Activated naive CD4-positive, alpha-beta T cell treated with anti-CD3 and anti-CD28 coated beads, Interleukin-2, amount 50 U/mL, for 16 hours (primary cell): ENCODE measurements at places on chromosomes 2 and 18.

DNA sequence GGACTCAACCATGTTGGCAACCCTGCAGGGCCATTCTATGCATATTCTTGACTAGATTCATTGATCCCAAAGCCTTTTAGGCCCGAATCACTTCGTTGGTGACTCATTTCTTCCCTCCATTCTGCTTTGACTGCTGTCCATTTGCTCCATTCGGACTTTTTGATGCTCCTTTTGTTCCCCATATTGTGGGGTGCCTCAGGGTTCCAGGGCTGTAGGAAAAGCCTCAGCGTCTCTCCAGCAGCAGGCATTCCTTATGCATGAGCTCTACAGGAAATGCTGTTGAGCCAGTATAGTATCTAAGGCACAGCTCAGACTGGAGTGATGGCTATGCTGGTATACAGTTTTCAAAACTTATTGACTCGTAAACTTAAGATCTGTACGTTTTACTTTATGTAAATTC, 292.6 kb downstream of the PRKCE start:
- DNase-seq, result no peak

DNA sequence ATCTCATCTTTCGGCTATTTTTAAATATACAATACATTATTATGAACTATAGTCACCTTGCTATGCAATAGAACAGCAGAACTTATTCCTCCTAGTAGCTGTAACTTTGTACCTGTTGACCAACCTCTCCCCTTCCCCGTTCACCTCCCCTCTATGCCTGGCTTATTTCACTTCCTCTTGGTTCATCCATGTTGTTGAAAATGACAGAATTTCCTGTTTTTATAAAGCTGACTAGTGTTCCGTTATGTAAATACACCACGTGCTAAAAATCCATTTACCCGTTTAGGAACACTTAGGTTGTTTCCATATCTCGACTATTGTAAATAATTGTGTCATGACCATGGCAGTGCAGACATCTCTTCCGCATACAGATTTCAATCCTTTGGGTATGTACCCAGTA, 10.3 kb downstream of the ALPI start:
- no peak for DNase-seq

DNA sequence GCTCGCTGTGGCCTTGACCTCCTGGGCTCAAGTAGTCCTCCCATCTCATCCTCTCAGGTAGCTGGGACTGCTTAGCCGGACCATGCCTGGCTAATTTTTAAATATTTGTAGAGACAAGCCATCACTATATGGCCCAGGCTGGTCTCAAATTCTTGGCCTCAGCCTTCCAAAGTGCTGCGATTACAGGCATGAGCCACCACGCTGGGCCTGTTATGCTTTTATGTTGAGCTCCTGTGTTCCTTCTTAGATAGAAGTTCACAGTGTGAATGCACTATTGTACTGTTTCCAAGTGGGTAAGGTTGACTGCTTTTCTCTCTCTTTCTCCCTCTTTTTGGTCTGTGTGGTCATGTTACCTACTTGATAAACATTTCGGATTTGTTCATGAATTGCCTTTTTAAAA, 61.9 kb downstream of the SMCHD1 start:
- no peak for DNase-seq

DNA sequence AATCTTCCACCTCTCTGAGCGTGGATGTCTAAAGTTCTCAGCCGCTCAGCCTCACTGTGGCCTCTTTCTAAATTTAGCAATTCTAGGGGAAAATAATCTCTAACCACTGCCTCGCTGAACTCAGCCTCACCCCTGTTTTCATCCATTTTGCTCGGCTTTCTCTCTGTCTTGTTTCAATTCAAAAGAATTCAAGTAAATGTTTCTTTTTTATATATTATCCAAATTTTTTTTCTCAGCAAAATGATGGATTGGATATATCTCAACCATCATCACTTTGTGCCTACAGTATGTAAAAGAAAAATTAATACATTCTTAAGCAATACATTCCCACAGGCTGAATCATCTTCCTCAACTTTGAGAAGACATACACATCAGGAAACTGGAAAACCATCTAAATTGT, 24.0 kb upstream of the GALNT5 start:
- no peak for DNase-seq

DNA sequence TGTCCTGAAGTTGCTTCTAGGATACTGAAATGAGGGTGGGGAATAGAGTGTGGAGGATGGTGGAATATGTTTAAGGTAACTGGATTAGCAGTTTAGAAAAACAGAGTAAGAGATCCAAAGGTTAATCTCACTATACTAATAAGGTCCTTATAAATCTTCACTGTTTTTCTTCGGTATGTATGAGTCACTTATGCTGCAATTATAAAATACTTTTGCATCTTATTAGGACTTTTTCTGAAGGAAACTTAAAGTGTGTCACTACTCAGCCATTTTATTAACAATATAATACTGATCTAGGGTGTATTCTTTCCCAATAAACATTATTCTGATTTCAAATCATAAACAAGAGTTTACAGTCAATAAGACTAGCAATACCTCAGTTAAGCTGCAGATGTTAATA, 182.3 kb downstream of the ZNF521 start:
- no peak for DNase-seq

DNA sequence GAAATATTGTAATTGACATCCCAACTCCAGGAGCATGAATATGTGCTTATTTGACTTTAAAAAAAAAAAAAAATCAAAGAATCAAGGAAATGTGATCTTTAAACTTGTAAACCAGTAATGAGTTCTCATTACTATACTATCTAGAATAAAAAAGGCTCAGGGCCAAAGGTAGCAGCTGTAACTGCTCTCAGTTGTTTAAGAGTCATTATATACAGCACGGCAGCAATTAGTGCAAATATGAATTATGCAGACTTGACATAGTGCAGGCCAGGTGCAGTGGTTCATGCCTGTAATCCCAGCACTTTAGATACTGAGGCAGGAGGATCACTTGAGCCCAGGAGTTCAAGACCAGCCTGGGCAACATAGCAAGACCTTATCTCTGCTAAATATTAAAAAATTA, 125.7 kb upstream of the TTC39C start:
- no peak for DNase-seq

DNA sequence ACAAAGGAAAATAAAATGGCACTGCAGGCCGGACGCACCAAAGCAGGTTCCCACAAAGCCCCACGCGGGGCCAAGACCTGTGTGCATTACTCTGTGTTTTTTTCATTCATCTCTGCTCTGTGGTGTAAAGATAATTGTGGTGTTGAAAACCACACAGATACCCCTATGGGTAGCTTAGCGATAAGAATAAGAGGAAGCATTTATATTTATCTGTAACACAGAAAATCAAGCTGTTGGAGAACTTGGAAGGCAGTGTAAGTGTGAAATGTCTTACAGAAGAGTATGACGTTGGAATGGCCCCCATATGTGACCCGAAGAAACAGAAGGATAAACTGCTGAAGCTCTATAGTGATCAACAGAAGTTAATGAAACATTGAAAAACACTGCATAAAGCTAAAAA, 20.3 kb upstream of the MARCO start:
- no peak for DNase-seq

DNA sequence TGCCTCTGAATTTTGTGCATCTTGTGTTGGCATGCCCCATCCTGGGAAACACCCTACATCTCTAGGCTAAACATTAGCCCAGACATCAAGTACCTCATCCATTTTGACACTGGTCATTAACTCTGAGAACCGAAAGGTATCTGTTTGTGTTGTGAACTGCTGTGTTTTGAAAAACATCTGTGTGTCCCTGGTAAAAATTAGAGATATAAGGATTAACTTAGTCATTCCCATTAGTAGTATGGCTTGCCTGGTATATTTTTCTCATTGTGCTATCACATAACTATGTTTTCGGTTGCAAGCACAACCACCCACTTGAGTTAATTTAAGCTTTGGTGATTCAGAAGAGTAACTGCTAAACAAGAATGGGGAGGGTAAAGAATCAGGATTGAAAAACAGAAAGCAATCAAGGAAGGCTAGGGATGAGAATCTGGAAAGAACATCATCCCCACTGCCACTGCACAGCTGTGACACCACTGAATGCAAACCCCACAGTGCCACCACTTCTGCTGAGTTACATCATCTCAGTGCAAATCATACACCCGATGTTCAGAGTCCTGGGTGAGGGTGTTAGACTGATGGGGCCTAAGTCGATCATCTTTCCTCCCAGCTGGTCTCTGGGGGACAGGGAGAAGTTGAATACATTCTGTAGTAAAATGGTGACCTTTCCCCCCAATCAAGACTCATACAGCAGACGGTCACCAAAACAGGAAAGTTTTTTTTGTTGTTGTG, 234.0 kb downstream of the EPHA4 start:
- no peak for DNase-seq

DNA sequence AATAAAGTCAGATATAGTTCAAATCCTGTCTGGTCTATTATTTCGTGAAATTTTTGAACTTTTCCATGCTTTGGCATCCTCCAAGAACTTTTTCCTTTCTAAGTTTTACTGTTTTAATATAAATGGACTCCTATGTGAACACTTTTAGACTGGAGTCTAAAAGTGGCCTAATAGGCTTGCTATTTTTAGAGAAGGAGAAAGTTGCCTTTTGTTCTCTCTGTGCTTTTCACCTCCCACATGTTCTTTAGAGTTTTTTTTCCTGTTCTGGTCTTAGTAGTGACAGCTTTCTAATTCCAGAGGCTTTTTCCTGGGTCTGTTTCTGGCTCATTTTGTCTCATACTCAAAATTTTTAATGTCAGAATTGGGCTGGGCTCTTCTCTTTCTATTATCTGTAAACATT, 72.2 kb downstream of the ADAM23 start:
- DNase-seq, result no peak

GRCh38 chr2:49901202-49902065, 747.1 kb upstream of the FSHR start:
- no peak for DNase-seq

GRCh38 chr2:125491663-125492062, 1164.3 kb upstream of the GYPC start:
- DNase-seq, result no peak

DNA sequence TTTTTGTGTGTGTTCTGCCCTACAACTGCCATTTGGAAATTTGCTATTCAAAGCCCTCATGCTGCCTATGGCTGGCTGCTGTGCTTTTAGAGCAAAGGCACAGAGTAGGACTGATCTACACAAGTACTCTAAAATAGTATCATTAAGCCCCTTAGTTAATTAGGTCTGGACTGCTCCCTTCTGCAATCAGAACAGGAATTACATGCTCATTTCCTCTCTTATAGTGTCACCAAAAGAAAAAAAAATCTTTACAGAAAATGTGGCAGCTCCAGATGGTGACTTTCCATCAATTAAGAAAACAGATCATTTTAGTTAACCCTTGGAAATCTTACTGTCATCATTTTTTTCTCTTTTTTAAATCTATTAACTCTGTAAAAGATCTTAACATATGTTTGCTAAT, 337.5 kb downstream of the RIT2 start:
- DNase-seq, result no peak

DNA sequence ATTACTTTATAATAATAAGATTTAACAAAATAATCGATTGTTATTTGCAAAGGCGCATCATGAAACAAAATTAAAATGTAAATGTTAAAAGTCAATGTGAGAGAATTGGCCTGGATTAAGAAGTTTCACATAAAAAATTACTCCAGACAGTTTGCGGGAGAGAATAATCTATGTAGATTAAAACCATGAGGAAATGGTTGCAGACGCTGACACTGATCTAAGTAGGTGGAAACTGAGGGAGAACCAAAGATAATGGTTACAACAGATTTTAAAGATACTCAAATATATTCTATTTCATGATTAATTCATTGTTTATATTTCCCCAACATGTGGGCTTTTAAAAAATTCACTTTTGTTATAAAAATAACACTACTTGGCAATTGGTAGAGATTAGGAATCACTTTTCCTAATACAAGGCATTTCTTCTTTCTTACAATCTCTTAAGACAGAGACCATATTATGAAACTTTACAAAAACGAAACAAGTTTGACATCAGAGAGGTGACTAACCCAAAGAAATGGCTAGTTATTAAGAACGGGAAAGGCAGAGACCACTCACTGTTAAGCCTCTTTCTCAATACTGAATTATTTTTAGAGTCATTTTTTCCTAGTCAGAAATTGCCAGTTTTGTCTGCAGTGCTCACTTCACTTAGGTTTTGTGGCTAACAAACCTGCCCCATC, 1.6 kb downstream of the KANSL1L start:
- DNase-seq, result no peak

DNA sequence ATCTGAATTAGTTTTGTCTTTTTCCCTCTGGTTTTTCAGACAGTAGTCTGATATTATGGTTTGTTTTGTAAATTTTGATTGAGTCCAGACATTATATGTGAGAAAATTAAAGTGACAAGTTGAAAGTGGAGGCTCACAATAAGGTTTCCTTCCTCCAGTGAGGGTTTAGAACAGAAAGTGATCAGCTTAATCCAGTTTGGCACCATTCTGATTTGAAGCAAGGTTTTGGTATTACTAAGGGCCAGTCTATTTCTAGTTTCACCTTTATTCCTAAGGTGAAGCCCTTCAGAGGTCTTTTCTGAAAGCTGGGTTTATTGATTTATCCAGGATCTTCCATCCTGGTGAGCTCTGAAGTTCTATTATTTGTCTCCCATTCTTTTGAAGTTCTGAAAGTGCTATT, 68.7 kb downstream of the CDC42EP3 start:
- DNase-seq, result no peak

DNA sequence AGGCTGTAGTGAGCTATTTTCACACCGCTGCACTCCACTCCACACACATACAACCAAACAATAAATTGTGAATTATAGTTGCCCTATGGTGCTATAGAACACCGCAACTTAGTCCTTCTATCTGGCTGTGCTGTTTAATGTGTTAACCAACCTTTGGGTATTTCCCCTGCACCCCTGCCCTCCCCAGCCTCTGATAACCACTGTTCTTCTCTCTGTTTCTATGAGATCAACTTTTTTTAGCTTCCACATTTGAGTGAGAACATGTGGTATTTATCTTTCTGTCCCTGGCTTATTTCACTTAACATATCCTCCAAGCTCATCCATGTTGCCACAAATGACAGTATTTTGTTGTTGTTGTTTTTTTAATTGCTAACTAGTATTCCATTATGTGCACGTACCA, 32.5 kb downstream of the TET3 start:
- no peak for DNase-seq

DNA sequence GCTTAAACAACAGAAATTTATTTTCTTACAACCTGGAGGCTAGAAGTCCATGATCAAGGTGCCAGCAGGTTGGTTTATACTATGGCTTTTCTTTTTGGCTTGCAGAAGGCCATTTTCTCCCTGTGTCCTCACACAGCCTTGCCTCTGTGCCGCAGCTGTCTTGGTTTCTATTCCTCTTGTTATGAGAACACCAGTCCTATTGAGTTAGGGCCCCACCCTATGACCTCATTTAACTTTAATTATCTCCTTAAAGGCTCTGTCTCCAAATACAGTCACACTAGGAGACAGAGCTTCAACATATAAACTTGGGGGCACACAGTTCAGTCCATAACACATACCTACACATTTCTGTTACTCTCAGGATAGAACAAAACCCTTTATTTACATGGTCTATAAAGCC, 17.3 kb upstream of the RHOB start:
- DNase-seq, result no peak
